Upper lobe of right lung (tissue), 1 donor: ENCODE measurements at places on chromosomes 16 and 17.

- DNase-seq: peak; percentile 93
These were observed 6.6 kb downstream of the KCNAB3 start for GRCh38 chr17:7922845-7923628.

GRCh38 chr17:33523577-33523981 lies 230.5 kb upstream of the ASIC2 start:
- DNase-seq: no peak

GRCh38 chr16:10517868-10518267 lies 62.5 kb downstream of the EMP2 start:
- no peak for DNase-seq

GRCh38 chr16:1538804-1539520 lies 5.5 kb downstream of the TMEM204 start:
- DNase-seq: no peak

DNA sequence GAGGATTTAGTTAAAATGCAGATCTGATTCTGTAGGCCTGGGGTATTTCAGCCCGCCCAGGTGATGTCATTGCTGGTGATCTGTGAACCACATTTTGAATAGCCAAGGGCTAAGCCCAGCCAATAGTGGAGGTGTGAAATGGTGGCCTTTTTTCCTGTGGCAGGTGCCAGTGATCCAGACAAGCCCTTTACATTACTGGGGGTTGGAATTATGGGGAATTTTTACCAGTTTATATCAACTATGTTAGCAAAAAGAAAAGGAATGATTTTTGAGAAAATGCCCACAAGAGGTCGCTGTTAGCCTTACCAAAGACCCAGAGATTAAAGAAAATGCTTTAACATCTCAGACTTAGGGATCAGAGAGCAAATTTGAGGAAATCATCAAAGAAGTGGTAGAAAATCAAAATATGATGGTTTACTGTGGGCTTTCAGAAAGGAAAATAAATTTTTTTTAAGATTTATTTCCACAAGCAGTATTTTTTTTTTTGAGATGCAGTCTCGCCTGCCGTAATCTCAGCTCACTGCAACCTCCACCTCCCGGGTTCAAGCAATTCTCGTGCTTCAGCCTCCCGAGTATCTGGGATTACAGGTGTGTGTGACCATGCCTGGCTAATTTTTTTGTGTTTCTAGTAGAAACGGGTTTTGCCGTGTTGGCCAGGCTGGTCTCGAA lies 3.9 kb downstream of the VPS35L start:
- no peak for DNase-seq

GRCh38 chr17:5425826-5426225 lies 5.8 kb downstream of the RPAIN start:
- no peak for DNase-seq

- no peak for DNase-seq
These were observed 87.4 kb downstream of the RBFOX1 start for GRCh38 chr16:7420079-7420478.

- no peak for DNase-seq
These were observed 74.3 kb upstream of the CES5A start for GRCh38 chr16:55949518-55949917.

- no peak for DNase-seq
These were observed 1.9 kb downstream of the ACSF3 start for GRCh38 chr16:89095491-89095951.

- DNase-seq: no peak
These were observed 9.1 kb upstream of the BAHCC1 start for GRCh38 chr17:81386141-81386645.

GRCh38 chr17:6551356-6551755 lies 5.0 kb downstream of the PITPNM3 start:
- DNase-seq: no peak

- DNase-seq: no peak
These were observed 9.0 kb downstream of the MOSMO start for GRCh38 chr16:22016927-22017326.

DNA sequence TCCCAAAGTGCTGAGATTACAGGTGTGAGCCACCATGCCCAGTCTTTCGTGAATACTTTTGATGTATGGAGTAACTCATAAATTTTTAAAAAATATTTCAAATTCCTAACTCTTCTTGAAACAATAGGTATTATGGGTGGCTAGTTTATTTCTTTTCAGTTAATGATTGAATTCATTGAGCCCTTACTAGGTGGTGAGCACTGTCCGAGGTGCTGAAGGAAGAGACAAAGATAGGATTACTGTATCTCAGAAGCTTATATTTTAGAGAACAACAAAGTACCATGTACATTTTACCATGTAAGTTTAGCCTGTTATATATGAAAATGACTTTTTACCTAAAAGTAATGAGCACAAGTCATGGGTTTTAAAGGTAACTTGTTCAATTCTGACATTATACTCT lies 418.3 kb downstream of the NPIPA7 start:
- DNase-seq: no peak

- DNase-seq: no peak
These were observed 16.1 kb downstream of the NAA60 start for GRCh38 chr16:3459401-3460090.

DNA sequence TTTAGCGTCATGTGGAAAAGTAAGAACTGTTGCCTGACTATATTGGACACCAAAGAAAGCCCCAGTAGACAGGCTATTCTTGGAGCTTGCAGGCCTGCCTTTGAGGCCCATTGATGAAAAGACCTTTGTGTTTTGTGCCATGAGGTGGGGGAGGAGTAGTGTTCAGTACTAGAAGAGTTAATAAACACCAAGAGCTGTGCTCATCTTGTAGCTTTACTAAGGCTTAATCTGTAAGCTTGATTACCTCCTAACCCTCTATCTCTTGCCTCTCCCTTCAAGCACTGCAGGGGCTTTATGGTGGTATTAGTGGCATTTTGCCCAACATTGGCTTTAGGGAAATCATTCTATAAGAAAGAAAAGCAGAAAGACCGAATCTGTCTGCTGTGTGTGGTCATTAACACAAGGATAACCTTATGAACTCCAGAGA lies 220.2 kb upstream of the TBX2 start:
- DNase-seq: no peak

DNA sequence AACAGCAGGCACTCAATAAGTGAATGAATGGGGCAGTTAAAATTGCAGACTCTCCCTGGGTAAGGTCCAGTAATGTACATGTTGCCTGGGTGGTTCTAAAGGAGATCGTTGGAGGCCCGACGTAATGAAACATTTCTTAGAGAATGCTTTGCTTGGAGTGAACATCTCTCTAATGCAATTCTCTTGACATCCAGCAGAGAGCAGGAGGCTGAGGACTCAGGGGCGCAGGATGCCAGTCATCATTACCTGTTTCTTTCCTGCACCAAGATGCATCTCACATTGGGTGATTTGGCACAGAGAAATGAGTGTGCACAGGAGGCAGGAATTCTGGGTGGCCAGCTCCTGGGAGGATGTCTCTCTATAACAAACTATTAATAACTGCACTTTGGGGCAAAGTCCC lies 130.3 kb upstream of the RBBP6 start:
- DNase-seq: no peak

- DNase-seq: no peak
These were observed 25.8 kb downstream of the ADCY9 start for GRCh38 chr16:4090351-4090851.

DNA sequence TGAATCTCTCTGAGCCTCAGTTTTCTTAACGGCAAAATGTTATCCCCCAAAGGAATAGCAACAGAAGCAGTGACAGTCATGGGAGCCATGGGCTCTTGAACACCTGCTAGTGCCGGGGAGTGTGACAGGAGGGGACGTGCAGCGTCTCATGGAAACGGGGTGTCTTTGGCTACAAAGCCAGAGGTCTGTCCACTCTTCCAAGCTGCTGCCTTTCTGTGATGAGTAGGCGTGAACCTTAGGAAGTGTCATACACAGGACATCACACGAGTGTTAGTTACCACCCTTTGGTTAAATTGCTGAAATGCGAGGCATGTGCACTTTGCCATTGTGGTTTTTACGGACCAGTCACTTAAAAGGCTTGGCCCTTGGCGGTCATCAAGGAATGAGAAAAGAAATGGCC lies 93.4 kb downstream of the IRF8 start:
- DNase-seq: no peak

DNA sequence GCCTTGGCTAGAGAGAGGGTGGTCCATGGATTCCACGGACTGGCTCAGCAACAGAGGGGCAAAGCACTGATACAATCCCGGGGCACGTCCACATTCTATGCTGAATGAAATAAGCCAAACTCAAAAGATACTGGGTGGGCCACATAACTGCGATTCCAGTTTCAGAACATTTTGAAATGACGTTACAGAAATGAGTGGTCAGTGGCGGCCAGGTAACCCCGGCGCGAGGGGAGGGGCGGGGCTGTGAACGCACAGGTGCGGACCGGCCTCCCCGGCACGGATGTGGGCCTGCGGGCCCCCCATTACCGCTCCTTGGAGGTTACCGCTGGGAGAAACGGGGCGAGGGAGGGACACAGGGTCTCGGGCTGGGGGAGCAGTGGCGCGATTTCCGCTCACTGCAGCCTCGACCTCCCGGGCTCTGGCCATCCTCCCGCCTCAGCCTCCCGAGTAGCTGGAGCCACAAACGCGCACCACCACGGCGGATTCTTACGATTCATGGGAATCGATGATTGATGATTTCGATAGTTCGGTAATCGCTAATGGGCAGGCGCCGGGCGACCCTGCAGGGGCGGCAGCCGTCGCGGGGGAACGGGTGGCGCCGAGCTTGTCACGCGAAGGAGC lies 559 bp downstream of the MVD start:
- DNase-seq: peak; percentile 68

- no peak for DNase-seq
These were observed 2.3 kb downstream of the ALYREF start for GRCh38 chr17:81888988-81889595.

GRCh38 chr17:58278661-58279015 lies 2.1 kb downstream of the MPO start:
- DNase-seq: peak; percentile 69

DNA sequence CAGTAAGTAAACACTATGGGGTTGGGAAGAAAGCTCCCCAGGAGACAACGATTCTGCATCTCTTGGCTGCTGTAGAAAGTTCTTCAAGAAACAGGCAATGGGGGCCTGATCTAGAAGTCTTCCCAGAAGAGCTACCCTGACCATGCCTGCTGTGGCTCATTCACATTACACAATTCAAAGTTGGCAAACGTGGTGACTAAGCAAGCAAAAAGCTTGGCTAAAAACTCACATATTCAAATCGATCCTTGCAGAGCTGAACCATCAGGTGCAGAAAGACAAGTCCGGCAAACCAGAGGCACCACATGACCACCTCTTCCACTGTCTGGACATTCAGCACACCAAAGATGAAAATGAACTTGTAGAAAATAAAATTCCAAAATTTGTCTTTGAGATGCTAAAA lies 16.1 kb downstream of the AMFR start:
- DNase-seq: no peak

DNA sequence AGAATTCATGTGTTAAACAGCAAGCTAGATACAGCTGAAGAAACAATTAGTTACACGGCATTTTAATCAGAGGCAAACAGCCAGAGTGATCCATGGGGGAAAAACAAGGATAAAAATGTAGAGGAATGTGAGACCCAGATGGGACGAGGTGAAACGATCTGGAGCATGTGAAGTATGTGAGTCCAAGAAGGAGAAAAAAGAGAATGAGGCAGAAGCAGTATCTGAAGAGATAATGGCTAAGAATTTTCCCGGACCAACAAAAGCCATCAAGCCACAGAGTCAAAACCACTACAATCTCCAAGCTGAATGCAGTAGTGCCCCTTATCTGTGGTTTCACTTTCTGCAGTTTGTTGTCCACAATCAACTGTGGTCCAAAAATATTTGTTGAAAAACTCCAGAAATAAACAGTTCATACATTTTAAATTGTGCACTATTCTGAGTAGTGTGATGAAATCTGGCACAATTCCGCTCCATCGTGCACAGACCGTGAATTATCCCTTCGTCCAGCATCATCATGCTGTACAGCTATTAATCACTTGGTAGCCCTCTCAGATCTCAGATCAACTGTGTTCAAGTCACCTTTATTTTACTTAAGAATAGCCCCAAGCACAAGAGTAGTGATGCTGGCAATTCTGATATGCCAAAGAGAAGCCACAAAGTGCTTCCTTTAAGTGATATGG lies 18.8 kb downstream of the MYH10 start:
- no peak for DNase-seq

DNA sequence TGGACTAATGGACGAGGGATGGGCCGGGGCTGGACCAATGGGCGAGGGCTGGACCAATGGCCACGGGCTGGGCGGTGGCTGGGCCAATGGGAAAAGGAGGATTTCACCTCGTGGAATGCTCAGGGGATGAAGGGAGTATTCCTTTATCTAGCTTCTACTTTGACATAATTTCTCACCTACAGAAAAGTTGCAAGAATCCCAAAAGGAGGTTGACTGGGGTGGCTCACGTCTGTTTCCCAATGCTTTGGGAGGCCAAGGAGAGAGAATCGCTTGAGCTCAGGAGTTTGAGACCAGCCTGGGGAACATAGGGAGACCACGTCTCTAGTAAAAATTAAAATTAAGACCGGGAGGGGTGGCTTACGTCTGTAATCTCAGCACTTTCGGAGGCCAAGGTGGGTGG lies 5.7 kb upstream of the FLYWCH1 start:
- no peak for DNase-seq

- no peak for DNase-seq
These were observed 29.7 kb upstream of the OR1A2 start for GRCh38 chr17:3167574-3167973.

GRCh38 chr17:2024572-2025219 lies 438 bp downstream of the RTN4RL1 start:
- peak; percentile 71 for DNase-seq

GRCh38 chr16:86899757-86900156 lies 321.4 kb downstream of the FOXL1 start:
- DNase-seq: no peak

DNA sequence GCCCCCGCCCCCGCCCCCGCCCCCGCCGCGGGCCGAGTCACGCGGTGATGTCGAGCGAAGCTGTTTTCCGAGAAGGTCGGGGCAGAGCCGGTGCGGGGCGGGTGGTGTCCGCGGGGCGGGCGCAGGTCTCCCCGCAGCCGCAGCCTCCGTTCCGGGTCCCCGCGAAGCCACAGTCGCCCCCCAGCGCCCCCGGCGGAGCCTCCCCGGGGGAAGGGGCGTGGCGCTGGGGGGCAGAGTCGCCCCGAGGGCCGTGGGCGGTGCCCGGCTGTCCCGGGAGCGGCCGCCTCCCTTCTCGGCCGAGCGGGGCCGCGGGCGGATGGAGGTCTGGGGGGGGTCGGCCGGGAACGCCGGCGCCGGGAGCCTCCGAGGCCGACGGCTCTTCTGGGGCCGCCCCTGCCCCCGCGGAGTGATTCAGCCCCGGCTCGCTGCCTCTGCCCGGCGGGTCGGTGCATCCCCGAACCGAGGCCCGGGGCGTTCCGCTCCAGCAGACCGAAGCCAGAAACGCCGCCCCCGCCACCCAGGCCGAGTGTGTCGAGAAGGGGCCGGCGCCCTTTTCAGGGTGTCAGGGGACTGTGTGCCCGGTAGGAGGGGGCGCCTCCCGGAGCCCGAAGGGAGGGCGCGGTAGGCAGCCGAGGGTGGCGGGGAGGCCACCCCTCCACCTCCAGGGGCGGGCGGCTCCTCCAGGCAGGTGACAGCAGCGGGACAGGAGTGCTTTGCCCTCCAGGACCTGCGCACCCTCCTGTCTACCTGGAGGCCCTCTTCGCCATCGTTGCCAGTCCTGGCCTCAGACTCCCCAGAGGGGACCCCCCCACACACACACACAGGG lies 1.7 kb downstream of the METRNL start:
- peak; percentile 84 for DNase-seq

GRCh38 chr17:32558997-32559650 lies 72.3 kb downstream of the CDK5R1 start:
- no peak for DNase-seq

- no peak for DNase-seq
These were observed 9.6 kb upstream of the EIF1 start for GRCh38 chr17:41678907-41679739.
